ENCODE measurements at places on chromosomes 2 and 18. TPM values are rescaled to one million over a fixed set of nuclear protein-coding genes. Genes with fewer than 3 reads are reported as not detected.

DNA sequence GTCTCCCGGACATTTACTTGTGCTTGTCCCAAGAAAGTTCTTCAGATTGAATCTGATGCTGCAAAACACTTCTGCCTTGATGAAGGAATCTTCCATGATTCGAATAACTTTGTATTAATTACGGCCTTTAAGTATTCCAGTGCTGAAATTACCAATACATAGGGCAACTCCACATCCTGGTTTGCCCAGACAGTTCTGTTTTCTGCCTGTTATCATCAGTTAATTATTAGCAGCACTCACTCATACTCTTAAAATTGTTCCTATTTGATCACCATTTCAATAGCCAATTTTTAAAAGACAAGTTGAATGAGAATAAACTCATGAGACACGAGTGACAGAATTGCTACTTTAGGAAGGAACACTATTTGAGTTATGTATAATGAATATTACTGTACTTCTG lies 620.7 kb upstream of the ZEB2 start:
- no peak for DNase-seq

DNA sequence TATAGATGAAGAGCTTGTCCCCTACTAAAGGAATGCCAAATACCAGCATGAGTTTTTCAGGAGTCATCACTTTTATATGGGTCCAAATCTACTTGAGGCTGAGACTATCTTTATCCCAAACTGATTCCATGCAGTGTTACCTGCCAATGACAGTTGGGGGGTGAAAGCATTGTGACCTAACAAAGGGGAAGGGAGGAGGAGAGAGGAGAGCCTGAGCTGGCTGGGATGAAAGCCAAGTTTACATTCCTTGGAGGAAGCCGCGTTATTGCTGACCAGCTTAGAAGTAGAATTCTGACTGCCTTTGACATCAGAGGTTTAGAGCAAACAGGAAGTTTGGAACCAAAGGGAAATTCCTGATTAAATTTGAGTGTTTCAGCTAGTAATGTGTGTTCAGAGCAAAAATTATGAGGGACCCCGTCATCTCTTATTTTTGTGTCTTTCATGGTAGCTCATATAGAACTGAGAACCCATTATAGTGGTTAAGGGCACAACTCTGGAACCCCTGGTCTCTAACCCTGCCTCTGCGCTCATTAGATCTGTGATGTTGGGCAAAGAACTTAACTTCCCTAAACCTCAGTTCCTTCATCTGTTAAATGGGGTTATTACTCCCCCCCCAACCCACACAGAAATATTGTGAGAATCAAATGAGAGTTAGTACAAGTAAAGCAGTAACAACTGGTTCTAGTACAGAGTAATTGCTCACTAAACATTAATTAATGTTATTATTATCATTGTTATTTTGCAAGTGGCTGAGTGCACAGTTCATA lies 199.3 kb upstream of the EPAS1 start:
- no peak for DNase-seq

DNA sequence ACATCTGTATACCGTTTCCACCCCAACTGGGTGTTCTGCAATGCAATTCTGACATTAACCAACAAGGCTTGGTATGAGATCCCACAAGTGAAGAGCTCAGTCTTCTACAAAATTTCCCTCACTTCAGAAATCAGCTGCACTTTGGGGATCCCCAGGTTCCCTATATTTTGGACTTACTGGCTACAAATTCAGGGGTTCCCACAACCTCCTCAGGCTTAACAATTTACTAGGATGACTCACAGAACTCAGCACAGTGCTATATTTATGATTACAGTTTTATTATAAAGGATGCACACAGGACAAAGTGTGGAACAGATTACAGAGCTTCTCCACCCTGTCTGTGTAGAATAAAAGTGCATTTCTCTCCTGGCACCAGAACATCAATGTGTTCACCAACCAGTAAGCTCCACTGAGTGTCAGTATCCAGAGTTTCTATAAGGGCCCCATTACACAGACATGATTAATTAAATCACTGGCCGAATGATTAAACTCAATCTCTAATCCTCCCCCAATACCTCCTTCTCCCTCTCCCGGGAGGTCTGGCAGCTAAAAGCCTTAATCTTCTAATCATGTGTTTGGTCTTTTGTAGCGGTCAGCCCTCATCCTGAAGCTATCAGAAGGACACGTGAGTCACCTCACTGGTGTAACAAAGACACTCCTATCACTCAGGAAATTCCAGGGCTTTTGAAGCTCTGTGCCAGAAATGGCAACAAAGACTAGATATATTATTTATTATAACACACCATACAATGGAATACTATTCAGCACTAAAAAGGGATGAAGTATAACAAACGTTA lies 84.6 kb downstream of the SLC66A3 start:
- DNase-seq: no peak

GRCh38 chr2:197883354-197884032 lies 79.1 kb downstream of the PLCL1 start:
- DNase-seq: no peak

- DNase-seq: no peak
Observed at GRCh38 chr2:39660612-39661236, 5.0 kb upstream of the TMEM178A start.

DRC1 gene
- not detected for total RNA-seq

SIX2 gene
- total RNA-seq: not detected

GFPT1 gene
- 79.3 TPM for total RNA-seq

CYRIA gene
- 18.0 TPM for total RNA-seq

TFPI gene
- total RNA-seq: 31.5 TPM

NEU4 gene
- total RNA-seq: 71.0 TPM

- DNase-seq: no peak
Observed at GRCh38 chr18:13400636-13401315, 182.2 kb downstream of the LDLRAD4 start.

GRCh38 chr2:10266133-10266620 lies 36.5 kb upstream of the HPCAL1 start:
- no peak for DNase-seq
